ENCODE measurements at places on chromosomes 4 and X.

GRCh38 chr4:175947117-175947722, 118.4 kb upstream of the WDR17 start:
- peak; percentile 7 for DNase-seq

DNA sequence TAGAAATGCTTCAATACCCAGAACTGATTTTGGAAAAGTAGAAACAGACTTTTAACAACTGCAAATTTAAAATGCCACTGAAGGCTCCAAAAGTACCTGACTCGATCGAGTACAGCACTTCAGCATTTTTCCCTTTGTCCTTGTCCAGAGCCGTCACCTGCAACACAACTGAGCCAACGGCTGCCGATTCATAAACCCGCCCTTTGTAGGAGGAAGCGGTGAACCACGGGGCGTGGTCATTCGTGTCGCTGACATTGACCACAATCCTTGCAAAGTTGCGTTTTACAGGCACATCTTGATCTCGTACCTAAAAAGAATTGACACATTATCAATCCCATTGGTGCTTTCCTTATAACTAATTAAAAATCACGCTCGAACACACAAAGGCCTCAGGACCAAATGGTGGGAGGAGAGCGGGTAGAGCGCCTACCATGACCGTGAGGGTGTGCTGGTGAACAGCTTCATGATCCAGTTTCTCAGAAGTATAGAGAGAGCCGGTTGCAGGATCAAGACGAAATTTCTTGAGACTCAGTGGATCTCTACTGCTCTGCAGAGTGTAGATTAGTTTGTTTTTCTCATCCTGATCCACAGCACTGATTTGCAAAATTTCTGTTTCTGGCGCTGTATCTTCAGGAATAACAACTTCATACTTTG, 72.8 kb upstream of the MTNR1A start:
- no peak for DNase-seq

- no peak for DNase-seq
Observed at GRCh38 chr4:163808011-163808410, 313.5 kb downstream of the TMA16 start.

DNA sequence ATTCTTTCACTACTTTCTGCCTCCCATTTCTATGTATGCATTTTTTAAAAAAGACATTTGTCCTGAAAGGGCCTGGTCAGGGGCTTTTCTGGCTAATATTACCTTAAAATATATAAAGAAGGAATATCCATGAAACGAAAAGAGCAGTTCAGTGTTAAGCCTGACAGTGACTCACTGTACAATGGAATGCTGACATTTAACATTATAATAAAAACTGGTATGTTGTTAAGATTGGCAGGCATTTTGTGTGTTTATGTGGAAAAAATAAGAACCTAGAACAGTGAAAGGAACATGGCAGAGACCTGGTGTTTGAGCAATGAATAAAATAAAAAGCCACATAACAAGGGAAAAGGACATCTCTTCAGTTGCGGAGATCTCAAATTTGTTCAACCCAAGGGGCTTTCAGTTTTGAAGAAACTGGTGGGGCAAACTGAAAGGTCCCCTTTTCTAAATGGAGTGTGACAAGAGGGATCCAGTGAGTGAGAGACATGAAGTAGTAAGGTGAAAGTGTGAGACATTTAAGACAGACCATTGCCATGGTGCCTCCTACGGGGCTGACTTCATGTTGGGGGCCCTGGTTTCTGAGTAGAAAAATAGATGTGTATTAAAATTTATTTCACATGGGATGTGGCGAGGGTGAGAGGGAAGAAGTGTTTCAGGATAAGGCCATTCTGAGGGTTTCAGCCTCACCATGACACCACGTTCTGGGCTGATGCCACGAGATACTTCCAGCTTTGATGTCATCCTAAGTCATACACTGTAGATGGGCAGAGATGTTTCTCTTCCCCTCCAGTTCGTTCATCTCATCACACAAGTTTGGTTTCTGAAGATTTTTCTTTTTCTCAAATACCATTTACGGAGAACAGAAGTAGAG, 324.9 kb downstream of the PPP3CA start:
- DNase-seq: no peak

GRCh38 chr4:186644737-186645261, 78.9 kb downstream of the FAT1 start:
- no peak for DNase-seq

GRCh38 chrX:47707031-47707780, 48.2 kb upstream of the UXT start:
- DNase-seq: no peak

- no peak for DNase-seq
Observed at GRCh38 chr4:88147799-88148217, 10.6 kb downstream of the ABCG2 start.

DNA sequence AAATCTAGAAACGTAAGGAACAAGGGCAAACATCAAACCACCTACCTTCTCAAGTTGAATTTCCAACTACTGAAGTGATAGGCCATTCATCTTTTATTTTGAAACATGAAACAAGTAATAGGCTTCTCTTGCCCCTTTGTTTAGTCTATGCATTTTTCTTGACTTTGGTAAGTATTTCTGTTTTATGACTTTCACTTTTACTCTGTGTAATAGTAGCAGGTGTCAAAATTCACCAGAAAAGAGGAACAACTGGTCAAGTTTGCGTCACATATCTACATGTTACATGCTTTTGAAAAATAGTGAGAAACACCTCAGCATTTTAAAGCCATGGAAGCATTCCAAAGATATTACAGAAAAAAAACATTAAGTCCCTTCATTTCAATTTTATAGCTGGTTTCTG, 157.1 kb upstream of the FTHL17 start:
- peak; percentile 30 for DNase-seq

DNA sequence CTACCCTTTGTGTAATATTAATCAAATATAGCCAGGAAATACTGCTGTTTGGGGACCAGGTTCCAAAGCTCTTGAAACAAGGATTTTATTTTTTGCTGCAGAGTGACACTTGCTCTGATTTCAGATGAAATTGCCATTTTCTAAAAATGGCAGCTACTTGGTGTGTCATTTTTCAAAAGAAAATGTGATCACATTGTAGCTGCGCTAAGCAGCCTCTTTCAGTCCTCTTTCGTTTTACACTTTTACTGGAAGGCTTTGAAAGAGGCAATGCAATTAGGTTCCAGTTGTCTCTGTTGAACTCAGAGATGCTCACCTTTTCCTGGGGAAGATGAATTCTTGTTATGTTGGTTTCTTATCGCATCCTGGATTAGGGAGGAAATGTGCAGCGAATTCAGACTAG, 85.1 kb downstream of the CT47B1 start:
- no peak for DNase-seq

DNA sequence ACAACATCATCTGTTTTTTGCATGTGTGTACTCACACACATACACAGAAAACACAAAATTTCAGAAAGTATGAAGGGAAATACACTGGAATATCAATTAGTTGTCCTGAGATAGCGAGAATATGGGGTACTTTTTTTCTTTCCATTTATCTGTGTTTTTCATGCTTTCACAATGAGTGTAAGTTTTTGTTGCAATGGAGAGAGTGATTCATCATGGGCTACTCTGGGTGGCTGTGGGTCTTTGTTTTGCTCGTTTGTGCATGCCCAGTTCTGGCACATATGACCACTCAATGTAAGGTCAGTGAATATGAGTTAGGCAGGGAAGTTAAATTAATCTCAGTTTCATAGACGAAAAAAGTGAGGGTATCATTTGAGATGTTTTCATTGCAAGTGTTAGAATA, 26.9 kb downstream of the XK start:
- no peak for DNase-seq

DNA sequence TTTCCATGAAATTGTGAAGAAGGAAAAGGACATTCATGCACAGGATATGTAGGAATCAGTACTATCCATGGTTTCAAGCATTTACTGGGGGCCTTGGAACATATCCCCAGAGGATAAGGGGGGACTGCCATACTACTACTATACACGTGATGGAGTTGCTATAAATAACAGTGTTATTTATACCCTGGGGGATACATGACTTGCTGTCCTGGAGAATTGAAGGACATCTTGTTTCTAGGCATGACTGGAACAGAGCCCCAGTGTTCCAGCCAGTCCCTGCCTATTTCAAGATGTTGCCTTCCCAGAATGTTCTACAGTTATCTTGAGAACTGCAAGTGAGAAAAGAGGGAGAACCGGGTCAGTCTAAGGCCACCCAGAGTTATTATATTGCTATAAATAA, 39.6 kb upstream of the ZNF81 start:
- no peak for DNase-seq

- DNase-seq: no peak
Observed at GRCh38 chr4:158443731-158444130, 78.0 kb upstream of the RXFP1 start.

GRCh38 chr4:86178211-86178610, 181.6 kb downstream of the MAPK10 start:
- no peak for DNase-seq

DNA sequence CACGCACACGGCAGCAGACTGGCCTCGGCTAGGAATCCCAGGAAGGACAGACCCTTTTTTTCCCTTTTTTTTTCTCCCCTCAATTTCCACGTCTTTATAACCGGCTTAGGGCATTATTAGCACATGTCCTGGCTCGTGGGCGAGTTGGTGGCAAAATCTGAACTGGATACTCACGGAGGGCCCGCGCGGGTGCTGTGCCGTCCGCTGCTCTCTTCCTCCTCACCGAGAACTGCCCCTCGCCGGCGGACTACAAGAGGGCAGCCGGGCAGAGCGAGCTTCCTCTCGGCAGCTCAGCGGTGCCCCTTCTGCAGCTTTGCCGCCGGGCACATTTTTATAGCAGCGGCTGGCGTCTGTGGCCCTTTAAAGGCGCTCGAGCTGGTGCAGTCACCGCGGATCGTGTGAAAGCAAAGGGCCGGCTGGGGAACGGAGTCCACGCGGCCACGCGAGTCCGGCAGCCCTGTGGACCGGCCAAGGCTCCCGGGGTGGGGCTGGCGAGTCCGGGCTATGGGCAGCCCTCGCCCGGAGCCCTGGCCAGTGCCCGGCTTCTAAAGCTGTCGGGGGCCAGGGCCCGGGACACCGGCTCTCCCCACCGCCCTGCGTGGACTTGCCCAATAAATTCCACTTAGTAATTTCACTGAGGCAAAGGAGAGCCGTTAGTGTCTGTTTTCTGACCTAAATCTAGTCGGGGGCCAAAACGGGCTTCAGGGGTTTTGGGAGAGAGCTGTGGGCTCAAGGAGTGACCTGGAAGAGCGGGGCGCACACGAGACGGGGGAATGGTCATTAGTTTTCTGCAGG, 1.3 kb upstream of the CITED1 start:
- DNase-seq: peak; percentile 69

- DNase-seq: peak; percentile 4
Observed at GRCh38 chrX:119477812-119478232, 9.6 kb downstream of the SLC25A5 start.

DNA sequence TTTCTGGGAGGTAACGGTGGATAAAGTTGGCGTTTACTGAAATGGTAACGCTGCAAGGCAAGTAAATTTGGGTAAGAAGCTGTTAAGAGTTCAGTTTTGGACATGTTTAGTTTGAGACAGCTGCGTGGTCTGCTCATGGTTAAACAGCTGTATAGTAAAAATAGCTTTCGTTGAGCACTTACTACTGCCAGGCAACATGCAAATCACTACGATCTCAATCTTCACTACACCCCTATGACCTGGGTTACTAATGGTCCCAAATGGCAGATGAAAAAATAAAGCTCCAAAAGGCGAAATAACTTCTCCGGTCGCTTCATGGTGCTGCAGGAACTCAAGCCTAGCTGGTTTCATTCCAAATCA, 22.2 kb downstream of the FABP2 start:
- DNase-seq: peak; percentile 45

GRCh38 chr4:176789955-176790354, 2.8 kb downstream of the VEGFC start:
- DNase-seq: peak; percentile 69

- DNase-seq: no peak
Observed at GRCh38 chr4:145792429-145792828, 112.5 kb downstream of the C4orf51 start.

DNA sequence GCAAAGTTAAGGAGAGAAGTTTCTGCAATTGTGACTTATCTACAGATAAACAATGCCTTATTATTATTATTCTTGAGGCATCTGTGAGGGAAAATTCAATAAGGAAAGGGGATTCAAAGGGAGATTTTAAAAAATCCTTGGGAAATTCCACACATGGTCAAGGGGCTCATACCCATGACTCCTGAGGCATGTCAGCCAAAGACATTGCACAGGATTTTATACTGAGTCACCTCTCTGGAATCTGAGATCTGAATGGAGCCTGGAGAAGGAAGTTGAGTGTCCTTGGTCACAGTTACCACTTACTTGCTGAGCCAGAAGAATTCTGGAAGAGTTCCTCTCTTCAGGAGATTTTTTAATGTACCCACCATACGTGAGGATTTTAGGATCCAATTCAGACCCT, 14.4 kb upstream of the CXCL8 start:
- DNase-seq: no peak

DNA sequence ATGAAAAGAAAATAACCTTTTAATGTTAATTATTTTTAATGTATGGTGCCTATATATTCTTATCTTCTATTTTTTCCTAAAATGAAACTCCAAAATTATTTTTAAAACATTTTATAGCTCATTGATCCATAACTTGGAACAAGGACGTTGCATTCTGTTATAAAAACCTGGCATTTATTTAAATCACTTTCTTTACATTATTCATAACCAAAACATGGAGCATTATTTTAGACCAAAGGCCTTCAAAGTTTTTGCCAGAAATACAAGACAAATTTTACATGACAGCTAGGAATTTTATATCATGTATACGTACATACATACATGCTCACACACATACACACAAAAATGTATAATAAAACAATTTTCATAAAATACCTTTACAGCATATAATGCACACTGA, 259.8 kb downstream of the QDPR start:
- no peak for DNase-seq

GRCh38 chrX:49233176-49233575, at the start of gene CACNA1F:
CACNA1F (minus strand) TSS chrX:49233340; CDS start chrX:49233309, 31 bp downstream.
- no peak for DNase-seq

- no peak for DNase-seq
Observed at GRCh38 chr4:164192844-164193243, 561.1 kb upstream of the SMIM31 start.

- DNase-seq: no peak
Observed at GRCh38 chr4:189500970-189501369, 439.7 kb upstream of the FRG1 start.

- peak; percentile 23 for DNase-seq
Observed at GRCh38 chrX:38220024-38220414, 652 bp downstream of the SRPX start.

- no peak for DNase-seq
Observed at GRCh38 chr4:41454423-41454822, 83.5 kb upstream of the LIMCH1 start.

DNA sequence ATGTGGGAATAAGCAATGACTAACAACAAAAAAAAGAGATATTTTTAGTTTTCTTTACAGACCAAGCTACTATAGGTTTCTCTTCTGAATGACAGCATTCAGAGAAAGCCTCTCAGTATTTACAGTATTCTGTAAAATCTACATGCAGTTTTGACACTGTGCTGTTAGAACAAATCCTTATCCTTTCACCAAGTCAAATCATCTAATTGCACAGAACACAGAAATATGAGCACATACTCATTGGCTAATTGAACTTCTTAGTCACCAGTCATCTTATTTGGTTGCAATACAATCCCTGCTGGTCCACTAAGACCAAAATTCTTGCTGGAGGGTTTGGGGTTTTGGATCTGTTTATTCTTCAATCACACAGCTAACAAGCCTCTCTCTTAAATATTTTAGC, 5.7 kb downstream of the ACOT9 start:
- DNase-seq: no peak

All from GM20000 (cell line).